SHP77 (cell line): ENCODE measurements at places on chromosomes 5 and 9.

GRCh38 chr5:154761046-154761736 is 6.0 kb downstream of the LARP1 start:
- no peak for DNase-seq

- no peak for DNase-seq
Observed at GRCh38 chr5:137179203-137179602, 319.9 kb downstream of the SPOCK1 start.

GRCh38 chr9:121780177-121781040 is 129.0 kb downstream of the DAB2IP start:
- DNase-seq: no peak

- no peak for DNase-seq
Observed at GRCh38 chr5:132086277-132086794, 12.7 kb downstream of the CSF2 start.

DNA sequence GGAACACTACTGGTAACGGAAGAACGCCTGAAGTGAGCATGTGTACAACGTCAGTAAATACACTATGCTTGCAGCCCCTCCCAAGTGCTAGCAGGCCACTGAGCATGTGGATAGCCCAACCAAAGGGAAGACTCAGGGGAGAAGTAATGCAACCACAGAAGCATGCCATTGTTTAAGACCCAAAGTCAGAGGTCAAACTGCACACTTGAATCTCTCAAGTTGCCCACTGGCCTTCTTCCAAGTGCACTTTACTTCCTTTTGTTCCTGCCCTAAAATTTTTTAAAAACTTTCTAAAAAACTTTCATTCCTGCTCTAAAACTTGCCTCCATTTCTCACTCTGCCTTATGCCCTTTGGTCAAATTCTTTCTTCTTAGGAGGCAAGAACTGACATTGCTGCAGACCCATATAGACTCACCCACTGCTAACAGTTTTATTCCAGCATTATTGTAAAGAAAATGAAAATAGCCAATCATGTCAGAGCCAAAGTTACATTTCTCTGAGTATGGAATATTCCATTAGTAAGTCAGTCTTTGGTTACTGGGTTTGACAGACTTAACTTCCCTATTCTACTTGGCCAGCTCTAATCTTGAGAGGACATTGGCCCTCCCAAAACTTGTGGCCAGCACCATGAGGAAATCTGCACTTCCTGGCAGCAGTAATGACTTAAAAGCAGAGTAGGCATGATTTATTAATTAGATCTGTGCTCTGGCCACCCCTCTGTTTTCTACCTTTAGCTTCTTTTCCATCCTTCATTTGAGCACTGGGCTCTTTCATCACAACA is 76.9 kb downstream of the TSSK1B start:
- DNase-seq: no peak

- no peak for DNase-seq
Observed at GRCh38 chr9:114099669-114100270, 678 bp upstream of the KIF12 start.

DNA sequence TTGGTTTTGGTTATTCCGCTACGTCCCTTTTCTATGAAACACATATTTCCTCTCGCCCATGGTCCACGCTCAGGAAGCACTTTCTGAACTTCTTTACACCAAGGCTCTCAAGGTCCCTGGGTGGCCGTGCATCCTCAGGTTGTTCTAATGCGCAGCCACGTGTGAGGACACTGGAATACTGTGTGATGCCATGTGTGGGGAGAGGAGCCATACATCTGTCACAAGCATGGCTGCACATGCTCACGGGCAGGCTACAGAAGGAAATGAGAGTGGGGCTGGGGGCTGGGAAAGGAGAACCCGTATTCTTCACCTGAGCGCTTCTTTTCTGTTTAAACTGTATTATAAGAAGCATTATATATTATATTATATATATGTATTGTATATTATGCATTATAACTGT is 36.7 kb downstream of the PRRT1B start:
- DNase-seq: no peak

DNA sequence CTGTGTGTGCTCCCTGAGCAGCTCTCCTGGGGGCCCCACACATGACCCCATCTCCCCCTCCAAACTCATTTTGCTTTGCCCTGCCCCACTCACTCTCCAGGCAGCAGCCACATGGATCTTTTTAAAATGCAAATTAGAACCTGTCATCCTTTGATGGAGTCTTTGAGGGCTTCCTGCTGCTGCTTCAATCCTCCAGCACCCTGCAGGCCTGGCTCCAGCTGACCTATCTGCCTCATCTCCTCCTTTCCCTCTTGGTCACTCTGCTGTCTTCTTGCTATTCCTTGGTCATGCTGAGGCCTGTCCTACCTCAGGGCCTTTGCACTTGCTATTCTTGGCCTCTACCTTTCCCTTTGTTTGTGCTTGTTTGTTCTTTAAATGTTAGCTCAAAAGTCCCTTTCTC is 17.9 kb downstream of the NDST1 start:
- DNase-seq: no peak

DNA sequence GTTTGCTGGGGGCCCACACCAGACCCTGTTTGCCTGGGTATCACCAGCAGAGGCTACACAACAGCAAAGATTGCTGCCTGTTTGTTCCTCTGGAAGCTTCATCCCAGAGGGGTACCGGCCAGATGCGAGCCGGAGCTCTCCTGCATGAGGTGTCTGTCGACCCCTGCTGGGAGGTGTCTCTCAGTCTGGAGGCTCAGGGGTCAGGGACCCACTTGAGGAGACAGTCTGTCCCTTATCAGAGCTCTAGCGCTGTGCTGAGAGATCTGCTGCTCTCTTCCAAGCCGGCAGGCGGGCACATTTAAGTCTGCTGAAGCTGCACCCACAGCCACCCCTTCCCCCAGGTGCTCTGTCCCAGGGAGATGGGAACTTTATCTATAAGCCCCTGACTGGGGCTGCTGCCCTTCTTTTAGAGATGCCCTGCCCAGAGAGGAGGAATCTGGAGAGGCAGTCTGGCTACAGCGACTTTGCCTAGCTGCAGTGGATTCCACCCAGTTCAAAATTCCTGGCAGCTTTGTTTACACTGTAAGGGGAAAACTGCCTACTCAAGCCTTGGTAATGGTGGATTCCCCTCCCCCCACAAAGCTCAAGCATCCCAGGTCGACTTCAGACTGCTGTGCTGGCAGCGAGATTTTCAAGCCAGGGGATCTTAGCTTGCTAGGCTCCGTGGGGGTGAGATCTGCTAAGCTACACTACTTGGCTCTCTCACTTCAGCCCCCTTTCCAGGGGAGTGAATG is 206.0 kb upstream of the TLX3 start:
- DNase-seq: no peak

- DNase-seq: no peak
Observed at GRCh38 chr9:85332487-85332886, 409.3 kb downstream of the AGTPBP1 start.

GRCh38 chr5:134177369-134178095 is 782 bp upstream of the SKP1 start:
- DNase-seq: peak; percentile 51

DNA sequence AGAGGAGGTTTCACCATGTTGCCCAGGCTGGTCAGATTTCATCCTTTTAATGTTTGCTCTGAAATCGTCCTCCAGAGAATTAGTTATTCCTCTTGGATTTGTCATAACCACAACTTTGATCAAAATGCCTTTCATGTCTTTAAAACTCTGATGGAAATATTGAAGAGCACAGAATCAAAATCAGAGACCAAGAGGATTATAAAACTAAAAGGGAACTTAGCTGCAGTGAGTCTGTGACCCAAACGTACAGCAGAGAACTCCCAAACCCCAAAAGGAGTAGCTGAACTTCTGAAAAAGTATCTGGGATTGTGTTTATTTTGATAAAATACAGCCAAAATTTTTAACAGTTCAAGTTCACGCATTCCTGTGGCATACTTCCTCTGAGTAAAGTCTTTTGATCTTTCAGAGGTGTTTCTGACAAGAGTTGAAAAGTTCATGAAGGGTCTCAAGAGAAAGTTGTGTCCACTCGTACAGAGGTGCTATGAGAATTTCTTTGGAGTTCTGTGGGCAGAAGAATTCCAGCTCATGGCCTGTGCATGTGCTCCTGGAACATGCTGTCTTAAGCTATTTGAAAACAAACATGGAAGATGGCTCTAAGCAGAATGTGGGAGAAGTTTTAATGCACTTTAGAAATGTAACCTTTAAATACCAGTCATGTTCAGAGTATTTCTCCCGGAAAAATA is 124.0 kb downstream of the ESM1 start:
- DNase-seq: no peak

DNA sequence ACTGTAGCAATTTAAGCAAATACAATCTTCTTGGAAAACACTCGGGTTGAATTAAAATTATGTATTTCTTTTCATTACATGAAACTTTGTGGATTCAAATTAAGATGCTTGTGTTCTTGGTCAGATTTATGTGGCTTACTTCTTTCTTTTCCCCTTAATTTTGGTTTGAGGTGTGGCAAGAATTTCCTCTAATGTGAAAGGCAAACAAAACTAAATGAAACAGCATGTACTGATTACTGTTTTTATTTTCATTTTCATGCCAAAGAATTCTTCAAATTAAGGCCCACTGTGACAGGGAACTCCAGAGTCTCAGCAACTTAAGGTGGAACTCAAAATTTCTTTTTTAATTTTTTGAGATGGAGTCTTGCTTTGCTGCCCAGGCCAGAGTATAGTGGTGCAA is at the start of gene OMD:
Gene OMD, minus strand, starts transcription at position 132 of the 400 bp plus-strand sequence. CDS start 6,913 bp downstream, outside the sequence.
- no peak for DNase-seq

DNA sequence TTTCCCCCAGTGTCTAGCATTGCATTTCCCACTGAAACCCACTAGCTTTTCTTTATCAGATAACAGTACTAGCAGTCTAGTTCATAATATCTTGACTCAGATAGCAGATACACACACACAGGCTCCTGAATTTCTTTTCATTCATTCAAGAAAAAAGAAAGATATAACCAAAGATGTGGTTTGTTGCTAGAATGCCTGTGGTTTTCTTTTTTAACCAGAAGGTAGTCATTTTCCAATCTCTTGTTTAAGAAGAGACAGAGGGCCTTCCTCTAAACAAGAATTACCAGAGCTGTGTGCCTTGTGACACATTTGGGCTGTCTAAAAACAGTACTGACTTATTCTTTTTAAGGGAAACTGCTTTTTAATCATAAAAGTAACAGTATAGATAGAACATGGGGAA is 167.3 kb downstream of the PJA2 start:
- DNase-seq: no peak

GRCh38 chr5:17438027-17438426 is 60.0 kb upstream of the TAF11L2 start:
- no peak for DNase-seq

DNA sequence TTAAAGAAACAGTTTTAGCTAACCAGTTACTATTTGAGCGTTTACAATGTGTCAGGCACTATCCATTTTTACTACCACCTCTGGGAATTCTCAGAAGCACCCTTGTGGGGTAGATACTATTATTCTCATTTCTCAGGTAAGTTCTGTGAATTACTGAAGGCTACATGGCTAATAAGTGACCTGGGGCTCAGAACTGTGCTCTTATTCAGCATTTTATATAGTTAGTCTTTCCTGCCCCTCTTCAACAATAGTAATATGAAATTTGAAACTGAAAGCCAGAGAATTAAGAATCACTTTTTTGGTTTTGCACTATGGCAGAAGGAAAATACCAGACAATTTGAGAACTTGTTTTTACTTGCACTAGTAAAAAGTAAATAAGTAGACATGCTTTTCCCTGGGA is 11.8 kb downstream of the ELL2 start:
- no peak for DNase-seq

DNA sequence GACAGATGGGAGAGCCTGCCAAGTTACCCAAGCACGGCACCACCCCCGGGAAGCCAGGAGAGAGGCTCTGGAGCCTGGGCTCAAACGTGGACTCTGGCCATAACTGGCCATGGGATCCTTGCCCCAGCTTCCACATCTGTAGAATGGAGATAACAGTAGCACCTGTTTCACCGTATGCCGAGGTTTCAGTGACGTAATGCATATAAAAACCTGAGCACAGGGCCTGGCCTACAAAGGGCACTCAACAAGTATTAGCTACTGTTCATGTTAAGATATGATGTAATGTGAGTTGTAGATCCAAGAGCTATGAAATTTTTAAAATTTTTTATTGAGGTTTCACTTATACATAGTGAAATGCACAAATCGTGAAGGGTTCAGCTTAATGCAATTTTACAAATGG is 82.2 kb upstream of the BARHL1 start:
- no peak for DNase-seq

DNA sequence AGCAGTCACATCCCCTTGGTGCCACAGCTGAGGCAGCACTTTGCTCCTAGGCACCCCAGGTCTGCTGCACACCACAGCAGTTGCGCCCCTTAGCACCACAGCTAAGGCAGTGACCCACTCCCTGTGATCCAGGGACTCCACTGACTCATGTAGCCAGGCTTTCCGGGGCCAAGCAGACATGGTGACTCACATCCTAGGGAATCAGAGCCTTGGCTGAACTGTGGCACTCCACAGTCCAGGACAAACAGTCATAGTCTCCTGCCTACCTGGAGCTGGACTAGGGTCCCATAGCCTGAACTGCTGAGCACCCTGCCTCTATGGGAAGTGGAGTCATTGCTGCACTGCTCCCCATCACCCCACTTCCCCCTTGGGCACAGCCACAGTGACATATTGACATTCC is 338.7 kb downstream of the NPR3 start:
- DNase-seq: no peak

- no peak for DNase-seq
Observed at GRCh38 chr9:128992995-128993394, 35.1 kb downstream of the SH3GLB2 start.

DNA sequence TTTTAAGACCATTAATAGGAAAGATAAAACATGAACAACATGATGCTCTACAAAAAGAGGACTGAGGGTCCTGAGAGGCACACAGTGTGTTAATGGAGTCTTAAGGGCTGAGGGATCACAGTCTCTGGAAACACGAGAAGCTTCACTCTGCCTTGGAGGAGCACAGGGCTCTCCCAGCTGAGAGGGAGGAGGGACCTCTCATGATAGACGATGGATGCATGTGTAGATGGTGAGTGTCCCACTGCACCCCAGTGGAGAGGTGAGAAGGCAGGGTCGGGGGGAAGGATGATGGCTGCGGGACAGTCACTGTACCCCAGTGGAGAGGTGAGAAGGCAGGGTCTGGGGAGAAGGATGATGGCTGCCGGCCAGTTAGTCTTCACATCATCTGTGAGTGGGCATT is 613.4 kb downstream of the IRX1 start:
- no peak for DNase-seq

DNA sequence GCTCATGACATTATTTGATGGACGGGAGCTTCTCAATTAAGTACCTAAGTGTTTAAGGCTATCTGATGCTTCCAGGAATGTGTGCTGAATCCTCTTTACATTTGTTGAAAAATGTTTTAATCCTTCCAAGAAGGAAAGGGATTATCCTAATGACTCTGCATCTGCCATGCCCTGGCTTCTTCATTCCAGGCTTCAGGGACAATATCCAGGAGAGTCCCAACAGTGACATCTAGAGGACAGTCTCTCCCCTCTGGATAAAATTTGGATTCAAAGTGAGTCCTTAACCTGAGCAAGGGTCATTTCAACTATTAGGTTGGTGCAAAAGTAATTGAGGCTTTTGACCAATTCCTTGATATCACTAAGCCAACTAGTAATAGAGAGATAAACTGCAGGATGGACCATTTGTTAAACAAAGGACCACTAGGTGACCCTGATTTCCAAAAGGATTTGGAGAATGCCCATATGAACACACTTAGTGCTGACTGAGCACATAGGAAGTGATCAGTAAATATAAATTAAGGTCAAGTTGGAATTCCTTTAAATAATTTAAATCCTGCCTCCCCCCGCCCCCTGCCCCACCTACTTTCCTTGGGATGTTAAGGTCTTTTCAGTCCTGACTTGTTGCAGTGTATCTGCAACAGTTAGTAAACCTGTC is 19.1 kb downstream of the TNFSF8 start:
- DNase-seq: peak; percentile 56

GRCh38 chr9:80873861-80874260 is 815.5 kb downstream of the TLE1 start:
- DNase-seq: no peak
